ENCODE measurements at places on chromosomes 11 and 22.

- DNase-seq = no peak
These were observed 626.1 kb downstream of the NELL1 start for GRCh38 chr11:21295508-21295907.

- no peak for DNase-seq
These were observed 49.7 kb downstream of the TBC1D22A start for GRCh38 chr22:46812034-46812605.

- DNase-seq = peak; percentile 84
These were observed 3.3 kb upstream of the GRK2 start for GRCh38 chr11:67262731-67263675.

DNA sequence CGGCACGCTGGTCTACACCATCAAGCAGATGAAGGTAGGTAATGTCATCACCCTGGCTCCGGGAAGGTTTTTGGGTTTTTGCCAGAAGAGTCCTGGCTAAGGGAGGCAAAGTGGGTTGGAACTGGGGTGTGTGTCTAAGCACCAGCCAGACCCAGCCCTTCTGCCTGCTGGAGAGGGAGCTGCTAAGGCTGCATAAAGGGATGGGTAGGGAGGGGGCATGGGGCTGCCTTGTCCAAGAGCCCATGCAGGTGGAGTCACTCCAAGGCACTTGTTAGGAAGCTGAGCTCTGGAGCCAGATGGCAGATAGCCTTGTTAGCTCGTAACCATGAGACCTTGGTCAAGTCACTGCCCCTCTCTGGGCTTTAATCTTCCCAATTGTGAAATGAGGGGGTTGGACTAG, 48.0 kb downstream of the TIMP3 start:
- no peak for DNase-seq

- DNase-seq = no peak
These were observed 1.3 kb upstream of the ISX start for GRCh38 chr22:35064664-35065063.

DNA sequence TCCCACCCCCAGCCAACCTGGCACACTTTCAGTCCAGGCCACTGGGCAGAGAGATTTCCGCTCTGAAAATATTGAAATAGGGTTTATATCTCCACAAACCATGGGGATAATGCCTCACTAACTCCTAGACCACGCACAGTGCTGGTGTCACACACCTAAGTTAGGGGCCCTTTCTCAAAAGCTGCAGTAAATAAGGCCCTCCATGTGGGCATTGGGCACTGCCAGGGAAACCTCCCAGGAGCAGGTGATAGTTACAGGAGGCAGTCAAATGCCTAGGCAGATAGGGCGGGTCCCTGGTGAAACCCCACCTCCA, 3.1 kb upstream of the IL10RA start:
- no peak for DNase-seq

- DNase-seq = peak; percentile 40
These were observed 28.0 kb upstream of the RRAS2 start for GRCh38 chr11:14386895-14387480.

DNA sequence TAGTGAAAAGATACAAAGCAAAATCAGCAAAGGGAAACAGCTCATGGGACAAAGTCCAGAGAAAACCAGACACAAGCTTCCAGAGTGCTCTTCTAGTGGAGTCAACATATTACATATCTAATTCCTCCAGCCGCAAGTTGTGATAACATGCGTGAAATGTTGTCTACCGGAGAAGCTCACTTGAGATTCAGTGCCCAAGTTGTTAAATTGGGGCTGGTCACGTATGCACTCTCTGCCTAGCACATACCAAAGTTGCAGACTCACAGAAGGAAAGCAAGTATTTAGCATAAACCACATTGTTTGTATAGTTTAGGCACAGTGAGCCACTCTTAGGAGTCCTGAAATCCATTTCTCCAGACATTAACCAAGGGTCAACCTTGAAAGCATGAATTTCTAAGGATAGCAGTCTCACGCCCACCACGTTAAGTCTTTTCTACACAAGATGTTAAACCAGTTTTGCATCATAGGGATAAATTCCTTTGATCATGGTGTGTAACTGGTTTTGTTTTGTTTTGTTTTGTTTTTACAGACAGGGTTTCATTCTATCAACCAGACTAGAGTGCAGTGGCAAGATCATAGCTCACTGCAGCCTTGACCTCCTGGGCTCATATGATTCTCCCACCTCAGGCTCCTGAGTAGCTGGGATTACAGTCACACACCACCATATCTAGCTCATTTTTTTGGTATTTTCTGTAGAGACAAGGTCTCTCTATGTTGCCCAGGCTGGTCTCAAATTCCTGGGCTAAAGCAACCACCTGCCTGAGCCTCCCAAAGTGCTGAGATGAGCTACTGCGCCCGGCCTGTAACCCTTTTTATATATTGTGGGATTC, 39.5 kb upstream of the EP300 start:
- DNase-seq = no peak

DNA sequence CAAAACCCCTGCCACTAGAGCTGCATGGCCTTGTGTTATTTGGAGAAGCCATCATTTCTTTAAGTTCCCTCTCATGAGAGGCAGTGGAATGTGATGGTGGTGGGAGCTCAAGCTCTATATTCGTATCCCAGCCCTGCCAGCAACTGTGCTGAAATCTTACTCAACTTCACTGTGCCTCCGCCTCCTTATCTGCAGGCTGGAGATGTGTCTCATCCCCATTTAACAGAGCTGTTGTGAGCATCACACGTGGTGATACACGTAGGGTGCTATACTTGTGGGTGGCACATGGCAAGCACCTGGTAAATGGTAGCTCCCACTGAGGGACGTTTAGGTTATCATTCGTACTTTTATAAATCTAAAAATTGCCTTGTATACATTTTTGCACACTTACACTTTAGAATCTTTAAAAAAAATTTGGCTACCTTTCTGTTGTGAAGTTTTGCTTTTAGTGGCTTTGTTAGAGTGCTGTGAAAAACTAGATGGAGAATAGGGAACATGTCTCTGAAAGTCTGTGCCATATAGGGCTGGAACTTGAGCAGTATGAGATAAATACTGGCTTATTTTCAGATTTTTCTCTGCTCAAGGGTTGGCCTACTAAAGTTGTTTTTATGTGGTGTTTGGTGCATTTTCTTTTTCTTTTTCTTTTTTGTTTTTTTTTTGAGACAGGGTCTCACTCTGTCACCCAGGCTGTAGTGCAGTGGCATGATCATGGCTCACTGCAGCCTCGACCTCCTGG, 23.2 kb downstream of the TNRC6B start:
- DNase-seq = no peak

DNA sequence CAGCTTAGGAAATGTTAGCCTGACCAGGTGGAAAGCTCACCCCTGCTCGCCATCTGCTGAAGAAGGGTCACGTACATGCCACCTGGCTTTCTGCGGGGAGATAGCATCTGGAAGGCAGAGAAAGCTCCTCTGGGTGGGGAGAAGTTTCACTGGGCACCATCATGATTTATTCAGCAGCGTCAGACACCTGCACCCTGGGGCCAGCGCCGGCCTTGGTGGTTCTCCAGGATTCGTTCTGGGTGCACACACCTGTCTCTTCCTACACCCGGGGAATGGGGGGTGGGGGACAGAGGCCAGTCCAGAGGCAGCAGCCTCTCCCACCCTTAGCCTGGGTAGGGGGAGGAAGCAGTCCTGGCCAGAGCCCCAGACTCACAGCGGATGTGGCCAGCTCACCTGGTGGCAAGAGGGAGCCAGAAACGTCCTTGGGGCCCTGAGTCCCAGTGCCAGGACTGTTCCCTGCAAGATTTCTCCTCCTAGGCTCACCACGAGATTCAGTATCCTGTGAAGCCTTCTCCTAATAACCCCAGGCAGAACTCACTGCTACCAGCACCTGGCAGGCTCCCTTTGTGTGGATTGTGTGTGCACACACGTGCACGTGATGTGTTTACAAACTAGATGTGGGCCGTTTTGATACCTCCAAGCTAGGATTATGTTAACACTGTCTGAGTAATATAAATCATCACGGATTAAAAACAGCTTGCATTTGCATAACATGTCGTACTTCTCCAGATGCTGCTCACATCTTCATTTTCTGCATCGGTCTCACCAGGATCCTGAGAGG, 17.3 kb upstream of the RASD2 start:
- no peak for DNase-seq
